ENCODE measurements at places on chromosomes 3 and 15. TPM values are rescaled to one million over a fixed set of nuclear protein-coding genes. Genes with fewer than 3 reads are reported as not detected.

DNA sequence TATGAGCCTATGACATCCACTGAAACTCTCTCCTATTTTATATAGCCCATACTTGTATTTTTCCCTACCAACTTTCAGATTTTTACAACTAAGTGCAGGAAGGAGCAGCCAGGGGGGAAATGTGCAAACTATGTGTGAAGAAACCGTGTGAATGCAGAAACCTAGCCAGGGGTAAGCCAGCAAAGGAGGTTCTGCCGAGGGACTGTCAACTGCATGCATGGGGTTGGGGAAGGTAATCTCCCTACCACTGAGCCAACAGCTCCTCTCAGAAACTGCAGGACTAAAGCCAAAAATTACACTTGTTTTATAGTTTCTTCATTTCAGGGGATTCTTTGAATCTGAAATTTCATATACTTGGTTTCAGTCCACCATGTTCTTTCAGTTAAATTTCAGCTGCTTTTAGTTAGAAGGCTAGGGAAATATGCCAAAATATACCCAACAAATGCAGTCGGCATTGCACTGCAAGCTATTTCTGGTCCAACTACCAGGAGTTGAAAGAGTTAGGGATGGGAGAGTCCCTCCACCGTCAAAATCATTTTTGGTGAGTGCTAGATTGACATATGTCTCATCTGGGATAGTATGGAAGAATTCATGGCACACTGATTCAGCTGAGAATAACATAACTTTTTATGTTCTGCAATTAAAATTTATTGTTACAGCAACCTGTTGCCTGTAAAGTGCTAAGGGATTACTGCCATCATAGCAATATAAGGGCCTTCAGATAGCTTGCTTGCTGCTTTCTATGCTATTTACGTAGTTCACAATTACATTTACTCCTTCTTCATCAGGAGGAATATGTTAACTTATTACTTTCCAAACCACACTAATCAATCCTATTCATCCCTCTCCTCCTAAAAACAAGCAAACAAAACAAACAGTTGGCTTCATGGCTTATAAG lies 904.2 kb downstream of the ROBO1 start:
- no peak overlapping the region for H3K4me3 ChIP-seq
- H3K27ac ChIP-seq: no peak overlapping the region
- no peak for DNase-seq
- H3K4me1 ChIP-seq: no peaks in the 10 kb centered on the region

DNA sequence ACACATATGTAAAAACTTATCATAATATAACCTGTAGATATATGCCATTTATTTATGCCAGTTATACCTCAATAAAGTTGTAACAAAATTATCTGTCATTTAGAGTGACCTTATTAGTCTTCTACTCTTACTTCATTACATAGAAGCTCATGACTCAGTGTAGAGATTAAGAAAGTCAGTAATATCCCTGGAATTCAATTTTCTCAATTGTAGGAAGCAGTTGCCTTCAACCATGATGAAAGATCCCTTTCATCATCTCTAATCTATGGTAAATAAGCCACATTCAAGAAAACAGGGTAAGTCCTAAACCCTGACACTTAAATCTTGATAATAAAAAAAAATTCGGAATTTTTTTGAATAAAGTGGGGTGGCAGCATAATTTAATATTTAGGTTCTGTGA lies 216.5 kb upstream of the PEX5L start:
- no peak overlapping the region for H3K4me3 ChIP-seq
- DNase-seq: no peak
- no peaks in the 10 kb centered on the region for H3K27me3 ChIP-seq

- H3K27ac ChIP-seq: no peak overlapping the region
- no peak overlapping the region for H3K4me3 ChIP-seq
- DNase-seq: no peak
- H3K27me3 ChIP-seq: no peaks in the 10 kb centered on the region
- no peaks in the 10 kb centered on the region for H3K36me3 ChIP-seq
These were observed 80.9 kb downstream of the DHX36 start for GRCh38 chr3:154243353-154243752.

The LINS1 gene
- total RNA-seq: 7.0 TPM

The ZBTB47 gene
- 19.7 TPM for total RNA-seq

The USP13 gene
- total RNA-seq: 5.4 TPM

The ARGFX gene
- not detected for total RNA-seq

Data from body of pancreas (tissue), 4 donors.